ENCODE measurements at places on chromosomes 12 and 14.

DNA sequence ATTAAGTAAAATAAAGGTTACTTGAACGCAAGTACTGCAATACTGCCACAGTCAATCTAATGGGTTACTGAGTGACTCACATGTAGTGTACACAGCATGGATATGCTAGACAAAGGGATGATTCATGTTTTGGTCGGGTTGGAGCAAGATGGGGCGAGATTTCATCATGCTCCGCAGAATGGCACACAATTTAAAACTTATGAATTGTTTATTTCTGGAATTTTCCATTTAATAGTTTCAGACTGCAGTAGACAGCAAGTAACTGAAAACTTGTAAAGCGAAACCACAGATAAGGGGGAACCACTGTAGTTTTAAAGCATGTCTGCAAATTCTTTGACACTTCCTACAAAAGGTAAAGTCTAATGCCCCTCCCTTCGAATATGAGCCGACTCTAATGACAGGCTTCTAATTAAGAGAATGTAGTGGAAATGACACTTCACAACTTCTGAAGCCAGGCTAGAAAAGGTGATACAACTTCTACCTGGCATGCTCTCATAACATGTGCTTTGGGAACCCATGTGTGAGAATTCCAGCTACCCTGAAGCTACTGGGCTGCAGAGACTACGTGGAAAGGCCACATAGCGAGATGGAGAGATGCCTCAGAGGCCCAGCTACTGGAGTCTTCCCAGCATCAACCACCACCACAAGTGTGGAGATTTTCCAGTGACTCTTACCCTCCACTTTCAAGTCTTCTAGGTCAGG, 13.9 kb upstream of the TCP11L2 start:
- DNase-seq, result peak; percentile 94

GRCh38 chr14:79583738-79584408, 627.4 kb downstream of the DIO2 start:
- peak; percentile 81 for DNase-seq

DNA sequence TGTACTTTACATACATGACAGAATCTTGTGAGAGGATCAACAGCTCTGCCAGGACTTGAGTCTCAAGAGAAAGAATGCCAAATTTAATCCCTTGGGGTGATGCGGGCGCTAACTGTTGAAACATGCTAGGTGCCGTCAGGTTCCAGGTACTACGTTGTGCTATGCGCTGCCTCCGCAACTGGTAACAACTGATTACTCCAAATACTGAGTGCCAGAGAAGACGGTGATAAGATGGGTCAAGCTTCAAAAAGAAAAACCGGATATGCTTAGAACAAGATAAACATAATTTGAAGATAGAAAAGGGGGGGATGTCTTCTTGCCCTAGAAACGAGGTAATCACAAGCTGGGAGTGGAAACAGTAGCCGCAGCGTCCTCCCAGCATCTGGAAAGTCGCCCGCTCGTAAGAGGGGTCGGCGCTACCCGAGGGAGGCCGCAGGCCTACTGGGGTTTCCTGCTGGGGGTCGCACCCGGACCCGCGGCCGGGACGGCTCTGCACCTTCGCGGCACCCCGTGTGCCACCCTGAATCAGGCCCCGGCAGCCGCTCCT, 678 bp downstream of the ZBTB25 start:
- peak; percentile 38 for DNase-seq

DNA sequence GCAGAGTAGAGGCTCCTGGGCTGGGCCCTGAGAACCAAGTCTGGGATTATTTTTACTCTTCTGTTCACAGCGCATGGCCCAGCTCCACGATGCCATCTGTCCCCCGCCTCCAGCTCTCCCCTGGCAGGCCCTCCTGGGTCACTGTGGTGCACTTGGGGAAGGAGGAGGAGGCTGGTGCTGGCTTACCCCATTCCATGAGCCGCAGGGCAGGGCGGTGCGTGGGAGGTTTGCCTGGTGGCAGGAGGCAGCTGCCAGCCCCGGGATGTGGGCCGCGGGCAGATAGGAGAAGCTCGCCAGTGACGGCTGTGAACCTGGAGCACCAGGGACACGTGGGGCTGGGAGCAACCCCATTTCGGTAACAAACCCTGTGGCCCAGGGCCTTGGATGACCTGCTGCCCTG, 23.2 kb downstream of the TEAD4 start:
- DNase-seq, result no peak

DNA sequence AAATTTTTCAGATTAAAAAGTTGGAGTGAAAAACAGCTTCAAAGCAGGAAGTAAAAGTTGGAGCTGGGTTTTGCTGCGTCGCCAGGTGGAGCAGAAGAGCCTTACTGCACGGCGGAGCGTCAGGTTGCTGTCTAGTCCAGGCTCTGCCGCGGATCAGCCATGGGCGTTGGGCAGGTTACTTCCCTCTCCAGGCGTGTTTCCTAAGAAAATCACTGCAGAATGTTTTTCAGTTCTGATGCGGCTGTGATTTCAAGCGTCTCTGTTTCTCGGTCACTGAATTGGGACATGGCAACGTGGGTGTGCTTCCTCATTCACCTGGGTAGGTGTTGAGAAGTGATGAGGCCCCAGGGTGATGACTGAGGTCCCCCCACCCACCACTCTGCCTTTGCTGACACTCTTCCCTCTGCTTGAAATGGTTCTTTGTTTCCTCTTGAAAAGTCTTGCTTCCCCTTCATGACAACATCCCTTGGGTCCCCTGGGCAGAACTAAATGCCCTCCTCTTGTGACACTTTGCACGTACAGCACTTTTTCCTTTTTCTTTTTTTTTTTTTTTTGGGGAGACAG, 7.6 kb downstream of the EVL start:
- no peak for DNase-seq

GRCh38 chr12:24055747-24056146, 106.3 kb upstream of the SOX5 start:
- DNase-seq, result no peak

DNA sequence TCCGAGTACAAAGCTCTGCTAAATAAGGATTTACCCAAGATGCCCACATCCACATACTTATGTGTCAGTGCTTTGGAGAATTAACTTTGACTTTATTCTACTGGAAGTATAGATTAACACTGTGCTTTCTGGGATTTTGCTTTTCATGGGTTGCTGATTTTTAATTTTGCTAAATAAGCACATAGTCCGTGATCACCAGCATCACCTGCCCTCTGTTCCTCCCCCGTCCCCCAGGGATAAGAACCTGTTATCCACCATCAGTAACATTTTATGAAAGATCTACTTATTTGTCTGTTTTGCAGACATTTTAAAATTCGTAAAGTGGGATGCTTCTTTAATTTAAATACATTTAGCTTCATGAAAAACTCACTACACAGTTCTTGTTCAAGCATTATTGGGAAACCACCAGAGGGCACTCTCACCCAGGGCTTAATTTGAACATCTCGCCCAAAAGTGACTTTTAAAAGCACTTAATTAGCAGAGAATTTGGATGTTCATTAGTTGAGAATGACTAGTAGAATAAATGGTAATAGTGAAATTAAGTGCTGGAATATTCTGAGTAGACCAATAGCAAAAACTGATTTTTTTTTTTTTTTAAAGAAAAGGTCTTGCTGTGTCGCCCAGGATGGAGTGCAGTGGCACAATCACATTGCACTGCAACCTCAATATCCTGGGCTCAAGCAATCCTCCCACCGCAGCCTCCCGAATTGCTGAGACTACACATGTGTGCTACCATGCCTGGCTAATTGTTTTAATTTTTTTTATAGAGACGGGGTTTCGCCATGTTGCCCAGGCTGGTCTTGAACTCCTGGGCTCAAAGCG, 35.7 kb downstream of the MRPL42 start:
- DNase-seq, result peak; percentile 65

DNA sequence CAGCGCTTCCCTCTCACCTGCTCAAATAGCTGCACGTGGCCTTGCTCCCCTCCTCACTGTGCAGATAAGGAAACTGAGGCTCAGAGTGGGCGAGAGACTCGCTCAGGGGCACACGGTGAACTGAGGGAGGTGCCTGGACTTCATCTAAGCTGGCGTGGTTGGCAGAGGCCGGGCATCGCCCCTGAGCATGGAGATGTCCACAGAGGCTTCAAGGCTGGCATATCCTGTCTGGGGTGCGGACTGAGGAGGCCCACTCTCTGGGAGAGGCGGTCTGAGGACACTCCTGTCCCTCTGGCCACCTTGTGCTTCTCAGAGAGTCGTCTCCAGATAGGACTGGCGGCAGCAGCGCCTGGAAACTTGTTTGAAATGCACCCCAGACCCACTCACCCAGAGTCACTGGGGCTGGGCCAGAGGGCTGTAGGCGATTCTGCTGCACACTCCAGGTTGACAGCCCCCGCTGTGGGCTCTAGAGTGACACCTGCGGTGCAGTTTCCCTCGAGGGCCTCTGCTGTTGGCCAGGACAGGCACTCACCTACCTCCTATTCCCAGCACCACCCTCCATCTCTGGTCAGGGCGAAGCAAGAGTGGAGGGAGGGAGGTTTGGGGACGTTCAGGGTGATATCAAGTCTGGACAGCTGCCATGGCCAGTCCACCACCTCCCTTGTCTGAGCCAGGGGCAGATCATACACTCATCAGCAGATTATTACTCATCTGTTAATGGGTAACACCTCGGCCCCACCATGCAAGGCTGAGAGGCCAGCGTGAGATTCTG, 11.2 kb upstream of the LBHD2 start:
- DNase-seq, result peak; percentile 17

DNA sequence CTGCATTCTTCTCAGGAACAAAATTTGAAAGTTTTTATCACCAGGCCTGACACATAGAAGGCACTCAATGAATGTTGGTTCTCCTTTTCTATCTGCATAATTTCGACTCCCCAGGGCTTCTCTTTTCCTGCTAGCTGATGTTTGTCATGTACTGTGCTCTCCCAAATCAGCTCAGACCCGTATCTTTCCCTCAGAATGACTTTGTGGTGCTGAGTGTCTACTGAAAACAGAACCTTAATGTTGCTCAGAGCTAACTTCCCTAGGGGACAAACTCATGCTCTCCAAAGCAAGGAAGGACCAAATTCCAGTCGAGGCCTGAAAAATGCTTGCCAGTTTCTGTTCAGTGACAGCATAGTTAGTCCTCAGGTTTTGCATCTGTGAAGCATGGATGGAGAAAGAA, 1.9 kb downstream of the ARHGDIB start:
- DNase-seq, result no peak
